Activated T-helper 2 cell treated with anti-CD3 and anti-CD28 coated beads, Interferon-gamma antibody, Interleukin-2, Interleukin-4, amounts not matched to agents 10 μg/mL and 5 μg/mL and 100 μg/mL, durations not matched to agents 14 hours and 24 hours and 36 hours (primary cell): ENCODE measurements at places on chromosomes 1 and 21. TPM values are rescaled to one million over a fixed set of nuclear protein-coding genes. Genes with fewer than 3 reads are reported as not detected.
A peak's percentile ranks its signal among the peaks of the same experiment; 100 is the strongest.

SPSB1 gene
- total RNA-seq: 7.1 and 7.5 TPM in 2 replicates

UBQLN4 gene
- total RNA-seq: 71.3 and 73.3 TPM in 2 replicates

MATN1 gene
- total RNA-seq: 0.21 and 0.44 TPM in 2 replicates

DNA sequence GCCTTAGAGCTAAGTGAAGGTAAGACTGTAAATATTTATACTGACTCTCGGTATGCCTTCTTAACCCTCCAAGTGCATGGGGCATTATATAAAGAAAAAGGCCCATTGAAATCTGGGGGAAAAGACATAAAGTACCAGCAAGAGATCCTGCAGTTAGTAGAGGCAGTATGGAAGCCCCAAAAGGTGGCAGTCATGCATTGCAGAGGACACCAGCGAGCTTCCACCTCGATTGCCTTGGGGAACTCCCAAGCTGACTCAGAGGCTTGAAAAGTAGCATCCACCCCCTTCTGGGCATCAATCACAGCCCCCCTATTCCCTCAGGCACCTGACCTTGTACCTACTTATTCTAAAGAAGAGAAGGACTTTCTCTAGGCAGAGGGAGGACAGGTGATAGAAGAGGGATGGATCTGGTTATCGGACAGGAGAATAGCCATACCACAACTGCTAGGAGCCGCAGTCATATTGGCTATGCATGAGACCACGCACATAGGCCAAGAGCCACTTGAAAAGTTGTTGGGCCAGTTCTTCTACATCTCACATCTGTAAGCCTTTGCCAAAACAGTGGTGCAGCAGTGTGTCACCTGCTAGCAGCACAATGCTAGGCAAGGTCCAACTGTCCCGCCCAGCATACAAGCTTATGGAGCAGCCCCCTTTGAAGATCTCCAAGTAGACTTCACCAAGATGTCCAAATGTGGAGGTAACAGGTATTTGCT, 19.4 kb downstream of the PLA2G2F start:
- DNase-seq: no peak
- H3K36me3 ChIP-seq: peaks cover 2% of the 10 kb centered on the region
- no peak overlapping the region for H3K27ac ChIP-seq
- peaks cover 8% of the 10 kb centered on the region for H3K4me1 ChIP-seq
- H3K4me3 ChIP-seq: no peak overlapping the region
- no peaks in the 10 kb centered on the region for H3K27me3 ChIP-seq

DNA sequence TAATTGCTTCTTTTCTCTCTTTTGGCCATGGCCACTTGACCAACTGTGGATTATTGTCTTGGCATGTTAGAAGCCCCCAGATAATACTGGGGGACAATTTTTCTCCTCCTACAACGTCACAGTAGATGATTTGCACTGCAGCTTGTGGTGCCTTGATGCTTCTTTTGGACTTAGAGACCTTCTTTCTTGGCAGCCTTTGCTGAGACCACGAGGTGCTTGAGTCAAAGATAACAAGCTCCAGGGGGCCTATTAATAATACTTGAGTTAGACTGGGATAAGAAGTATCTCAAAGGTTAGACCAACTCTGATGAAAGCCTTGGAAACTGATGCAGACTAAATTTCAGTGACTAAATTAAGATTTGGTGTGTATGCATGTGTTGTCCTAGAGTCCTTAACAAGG, 3.2 kb downstream of the PPP1R12B start:
- no peak for DNase-seq
- no peaks in the 10 kb centered on the region for H3K27me3 ChIP-seq

DNA sequence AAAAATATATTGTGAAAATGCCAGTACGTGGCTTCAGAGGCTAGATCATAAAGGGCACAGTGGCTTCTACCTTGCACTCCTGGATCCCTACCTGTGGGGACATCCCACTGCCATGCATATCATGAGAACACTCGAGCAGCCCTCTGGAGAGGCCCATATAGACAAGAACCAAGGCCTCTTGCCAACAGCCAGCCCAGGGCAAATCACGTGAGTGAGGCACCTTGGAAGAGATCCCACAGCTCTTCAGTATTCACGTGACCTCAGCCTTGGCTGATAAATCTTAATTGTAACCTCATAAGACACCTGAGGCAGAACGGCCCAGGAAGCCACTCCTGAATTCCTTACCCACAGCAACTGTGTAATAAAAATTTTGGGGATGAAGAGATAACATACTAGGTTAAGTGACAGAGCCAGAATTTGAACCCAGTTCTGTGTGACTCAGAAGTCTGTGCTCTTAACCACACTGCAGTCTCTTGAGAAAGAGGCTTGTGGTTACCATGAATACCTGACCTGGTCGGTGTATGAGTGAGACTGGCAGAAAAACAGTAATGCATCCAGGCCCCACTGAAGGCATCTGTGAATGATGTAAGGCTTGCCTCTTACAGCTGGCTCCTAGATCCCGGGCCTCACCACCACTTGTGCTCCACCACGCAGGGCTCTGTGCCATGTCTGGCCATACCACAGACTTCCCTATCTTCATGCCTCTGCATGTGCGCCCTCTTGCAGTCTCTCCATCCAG, 6.9 kb upstream of the A3GALT2 start:
- H3K27ac ChIP-seq: no peak overlapping the region
- H3K4me1 ChIP-seq: no peaks in the 10 kb centered on the region
- peaks cover 67% of the 10 kb centered on the region for H3K36me3 ChIP-seq
- no peak overlapping the region for H3K4me3 ChIP-seq
- no peak for DNase-seq
- no peaks in the 10 kb centered on the region for H3K27me3 ChIP-seq

DNA sequence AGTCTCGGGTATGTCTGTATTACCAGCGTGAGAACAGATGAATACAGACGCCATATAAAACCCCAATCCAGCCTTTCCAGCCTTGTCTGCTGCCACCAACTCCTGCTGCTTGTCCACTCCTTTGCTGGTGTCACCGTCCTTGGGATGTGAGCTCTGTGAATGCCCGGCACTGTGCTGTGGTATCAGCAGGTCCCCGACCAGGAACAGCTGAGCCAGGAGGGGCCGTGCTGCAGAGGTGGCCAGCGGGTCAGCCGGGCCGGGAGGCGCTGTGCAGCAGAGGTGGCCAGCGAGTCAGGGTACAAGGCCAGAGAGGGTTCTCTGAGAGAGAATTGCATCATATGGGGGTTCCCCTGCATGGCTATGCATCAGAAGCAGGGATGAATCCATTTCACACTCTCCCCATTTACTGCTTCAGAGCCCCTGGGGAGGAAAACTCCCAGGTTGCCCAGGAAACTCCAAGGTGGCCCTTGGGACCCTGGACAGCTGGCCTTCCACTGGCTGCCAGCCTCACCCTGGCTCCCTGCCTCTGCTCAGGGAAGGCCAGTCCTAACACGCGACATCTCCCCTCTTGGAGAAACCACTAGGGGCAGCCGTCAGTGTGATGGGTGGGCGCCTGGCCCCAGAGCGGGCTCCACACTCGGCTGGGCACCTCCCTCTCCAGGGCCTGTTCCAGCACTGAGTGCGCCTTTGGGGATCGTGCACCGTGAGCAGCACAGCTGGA, 122.4 kb upstream of the COL6A1 start:
- no peak overlapping the region for H3K27ac ChIP-seq
- no peaks in the 10 kb centered on the region for H3K27me3 ChIP-seq
- H3K4me3 ChIP-seq: no peak overlapping the region
- DNase-seq: no peak

DNA sequence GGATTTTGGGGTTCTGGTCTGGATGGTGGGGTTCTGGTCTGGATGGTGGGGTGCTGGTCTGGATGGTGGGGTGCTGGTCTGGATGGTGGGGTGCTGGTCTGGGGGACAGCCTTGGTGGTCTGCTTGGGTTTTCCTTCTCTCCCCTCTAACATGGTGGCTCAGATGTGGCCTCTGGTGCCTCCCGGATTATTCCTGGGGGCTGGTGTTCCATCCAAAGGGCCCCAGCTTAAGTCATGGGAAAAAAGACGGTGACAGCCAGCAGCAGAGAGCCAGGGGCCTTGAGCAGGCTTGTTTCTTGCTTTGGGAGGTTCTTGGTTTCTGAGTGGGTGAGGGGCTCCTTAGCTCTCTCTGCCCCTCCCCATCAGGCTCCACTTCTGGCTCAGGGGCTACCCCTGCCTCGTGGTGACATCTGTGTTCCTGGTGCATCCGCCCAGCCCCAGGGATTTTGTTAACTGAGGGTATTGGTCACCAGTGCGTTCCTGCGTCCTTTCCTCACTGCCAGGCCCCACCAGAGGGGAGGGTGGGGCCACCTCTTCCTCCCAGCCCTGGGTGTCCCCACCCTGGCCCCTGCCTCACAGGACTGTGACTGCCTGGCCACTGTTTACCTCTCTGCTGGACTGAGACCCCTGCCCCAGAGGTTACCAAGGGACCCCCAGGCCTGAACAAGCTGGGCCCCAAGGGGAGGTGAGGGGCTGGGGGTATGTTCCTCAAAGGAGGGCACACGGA, 43.2 kb upstream of the ACTRT2 start:
- H3K4me1 ChIP-seq: no peaks in the 10 kb centered on the region
- no peak overlapping the region for H3K27ac ChIP-seq
- H3K27me3 ChIP-seq: no peaks in the 10 kb centered on the region

DNA sequence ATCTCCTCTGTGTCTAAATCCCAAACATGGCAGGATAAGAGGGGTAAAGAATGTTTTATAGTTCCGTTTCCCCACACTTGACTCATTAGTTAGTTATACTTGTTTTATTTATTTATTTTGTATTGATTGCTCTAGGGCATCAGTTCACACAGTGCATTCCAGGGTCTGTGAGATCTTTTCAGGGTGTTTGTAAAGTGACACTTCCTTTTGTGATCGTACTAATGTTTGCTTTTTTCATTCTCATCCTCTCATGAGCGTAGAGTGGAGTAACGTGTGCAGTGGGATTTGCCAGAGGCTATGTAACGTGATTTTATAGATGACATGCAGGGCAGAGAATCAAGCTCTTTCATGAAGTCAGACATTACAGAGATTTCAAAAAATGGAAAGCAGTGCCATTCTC, 103.2 kb downstream of the SCCPDH start:
- no peaks in the 10 kb centered on the region for H3K27me3 ChIP-seq
- DNase-seq: no peak

DNA sequence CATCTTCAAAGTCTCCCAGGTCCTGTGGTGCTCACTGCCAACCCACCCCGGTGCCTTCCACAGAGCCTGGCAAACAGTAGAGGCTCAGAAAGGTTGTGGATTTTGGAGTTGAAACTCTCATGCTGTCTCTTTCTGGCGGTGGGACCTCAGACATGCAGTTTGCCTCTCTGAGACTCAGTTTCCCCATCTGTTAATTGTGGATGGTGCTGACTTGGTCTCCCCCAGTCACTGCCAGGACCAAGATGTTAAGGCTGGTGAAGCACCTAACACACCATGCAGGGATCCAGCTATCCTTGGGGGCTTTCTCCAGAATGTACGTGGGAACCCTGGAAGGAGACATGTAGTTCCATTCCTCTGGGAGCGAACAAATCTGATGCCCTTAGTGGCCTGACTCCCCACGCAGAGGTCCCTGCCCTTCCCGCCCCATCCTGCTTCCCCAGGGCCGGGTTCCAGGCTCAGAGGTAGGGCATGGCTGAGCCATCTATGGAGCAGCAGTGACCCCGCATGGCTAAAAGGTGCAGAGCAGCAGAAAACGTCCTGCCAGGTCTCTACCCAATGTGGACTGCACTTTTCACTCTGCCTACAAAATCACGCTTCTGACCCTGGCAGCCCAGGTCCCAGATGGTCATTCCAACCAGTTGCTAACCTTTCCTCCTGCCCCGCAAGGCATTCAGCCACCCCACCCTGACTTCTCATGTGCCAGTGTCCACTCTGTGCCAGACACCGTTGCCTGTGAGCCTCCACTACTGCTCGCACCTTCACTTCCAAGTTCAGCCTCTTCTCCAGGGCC, 9.2 kb upstream of the TTC22 start:
- DNase-seq: peak; percentile 51
- no peak overlapping the region for H3K27ac ChIP-seq
- peaks cover 12% of the 10 kb centered on the region for H3K4me1 ChIP-seq
- no peaks in the 10 kb centered on the region for H3K27me3 ChIP-seq
- H3K36me3 ChIP-seq: no peaks in the 10 kb centered on the region
- H3K4me3 ChIP-seq: no peak overlapping the region

DNA sequence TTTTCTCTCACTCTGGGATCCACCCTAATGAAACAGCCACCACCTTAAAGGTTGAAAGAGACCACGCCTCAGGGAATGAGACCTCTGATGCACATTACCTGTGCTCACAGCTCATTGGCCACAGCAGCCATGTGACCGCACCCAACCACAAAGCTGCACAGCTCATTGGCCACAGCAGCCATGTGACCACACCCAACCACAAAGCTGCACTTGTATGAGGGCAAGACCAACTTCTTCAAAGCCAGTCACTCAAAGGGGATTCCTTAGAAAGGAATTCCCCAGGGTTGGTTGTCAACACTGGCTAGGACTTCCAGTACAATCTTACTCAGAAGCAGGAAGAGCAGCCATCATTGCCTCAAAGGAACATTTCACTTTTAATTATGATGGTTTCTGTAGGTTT, 43.6 kb upstream of the PDE9A start:
- H3K4me1 ChIP-seq: peaks cover 10% of the 10 kb centered on the region
- no peak for DNase-seq
- peaks cover 12% of the 10 kb centered on the region for H3K27me3 ChIP-seq

- peaks cover 17% of the 10 kb centered on the region for H3K27me3 ChIP-seq
- H3K36me3 ChIP-seq: no peaks in the 10 kb centered on the region
These were observed 56.5 kb downstream of the SDC3 start for GRCh38 chr1:30852026-30852425.

- no peaks in the 10 kb centered on the region for H3K4me1 ChIP-seq
- no peak for DNase-seq
- peaks cover 5% of the 10 kb centered on the region for H3K36me3 ChIP-seq
These were observed 155.2 kb downstream of the GABPA start for GRCh38 chr21:25890001-25890400.

DNA sequence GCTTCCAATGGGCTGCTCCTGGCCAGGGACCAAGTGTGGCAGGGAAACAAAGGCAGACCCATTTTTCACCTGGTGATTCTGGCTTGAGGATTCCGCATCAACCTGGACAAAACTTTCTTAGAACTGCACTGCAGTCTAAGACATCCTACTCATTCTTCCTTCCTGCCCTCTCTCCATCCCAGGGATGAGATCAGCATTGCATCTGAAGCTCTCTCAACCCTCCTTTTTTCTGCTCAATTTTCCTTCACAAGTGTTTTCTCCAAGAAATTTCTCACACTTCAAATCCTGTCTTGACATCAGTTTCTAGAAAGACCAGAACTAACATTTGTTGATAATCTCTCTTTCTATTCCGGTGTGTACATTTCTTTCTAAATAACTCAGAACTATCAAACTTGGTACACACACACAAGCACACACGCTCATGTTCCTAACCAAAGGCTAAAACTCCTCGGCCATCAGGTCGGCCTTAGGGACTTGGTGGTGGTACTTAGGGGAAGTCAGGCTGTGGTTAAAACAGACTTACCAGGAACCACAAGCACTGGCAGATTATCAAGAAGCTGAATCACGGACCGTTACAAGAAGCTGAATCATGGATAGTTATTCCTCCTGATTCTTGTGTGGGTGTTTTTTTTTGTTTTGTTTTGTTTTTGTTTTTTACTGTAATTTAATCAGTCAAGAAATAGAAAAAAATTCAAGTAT, 21.0 kb upstream of the CXADR start:
- DNase-seq: no peak
- H3K4me1 ChIP-seq: peaks cover 32% of the 10 kb centered on the region
- no peak overlapping the region for H3K4me3 ChIP-seq
- no peaks in the 10 kb centered on the region for H3K36me3 ChIP-seq

DNA sequence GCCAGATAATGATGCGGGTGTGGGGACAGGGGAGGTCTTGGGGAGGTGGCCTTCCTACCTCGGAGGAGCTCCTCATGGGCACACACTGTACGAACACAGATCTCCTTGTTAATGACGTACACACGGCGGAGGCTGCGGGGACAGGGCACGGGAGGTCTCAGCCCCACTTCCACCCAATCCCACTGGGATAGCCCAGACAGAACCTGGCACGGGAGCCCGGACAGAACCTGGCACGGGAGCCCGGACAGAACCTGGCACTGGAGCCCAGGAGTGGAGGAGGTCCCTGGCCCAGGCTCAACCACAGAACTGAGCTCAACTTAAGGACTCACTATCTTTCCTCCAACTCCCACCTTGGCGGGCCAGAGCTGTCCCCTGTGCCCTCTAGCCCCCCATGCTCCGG, 5.2 kb downstream of the MFAP2 start:
- H3K27me3 ChIP-seq: peaks cover 7% of the 10 kb centered on the region
- H3K4me1 ChIP-seq: no peaks in the 10 kb centered on the region
